ENCODE measurements at places on chromosomes 5 and 9.
A peak's percentile ranks its signal among the peaks of the same experiment; 100 is the strongest.

GRCh38 chr5:119383008-119383407 is 27.2 kb downstream of the TNFAIP8 start:
- DNase-seq = no peak

DNA sequence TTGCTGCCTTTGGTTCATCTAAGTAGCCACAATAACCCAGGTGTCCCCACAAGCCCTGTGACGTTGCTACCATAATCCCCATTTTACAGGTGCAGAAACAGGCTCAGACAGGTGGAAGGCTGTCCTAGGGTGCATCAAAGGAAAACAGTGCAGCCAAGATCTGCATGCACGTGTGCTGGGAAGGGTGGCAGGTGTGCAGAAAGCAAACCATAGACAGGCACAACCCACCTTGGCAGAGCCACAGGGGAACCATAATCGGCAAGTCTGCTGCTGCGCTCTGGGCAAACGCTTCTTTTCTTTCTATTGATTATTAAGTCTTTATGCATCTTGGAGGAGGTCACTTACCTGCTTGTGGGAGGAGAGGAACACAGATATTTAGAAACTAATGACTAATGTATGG is 7.1 kb downstream of the NSG2 start:
- DNase-seq = no peak

- DNase-seq = no peak
Observed at GRCh38 chr9:34373749-34374148, 2.9 kb downstream of the MYORG start.

DNA sequence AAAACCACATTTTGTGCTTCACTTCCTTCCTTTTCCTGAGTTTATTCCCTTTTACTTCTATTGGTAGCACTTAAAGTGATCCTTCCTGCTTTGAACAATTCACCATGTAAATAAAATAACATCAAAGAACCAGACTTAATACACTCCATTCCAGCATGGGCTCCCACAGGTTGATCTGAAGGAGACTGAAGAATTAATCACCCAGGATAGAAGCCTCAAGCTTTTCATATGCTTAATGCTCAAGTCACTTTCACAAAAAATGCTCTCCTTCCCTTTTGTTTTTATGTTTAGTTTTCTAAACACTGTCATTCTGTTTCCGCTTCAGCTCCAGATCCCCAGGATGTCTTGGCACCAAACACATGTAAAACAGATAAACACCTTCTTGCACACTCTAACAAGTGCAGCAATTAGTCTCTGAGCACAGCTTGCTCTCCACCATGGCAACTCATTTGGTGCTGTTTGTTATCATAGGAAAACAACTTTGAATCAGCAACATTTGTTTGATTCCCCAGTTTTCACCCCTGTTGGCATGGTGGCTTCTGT is 37.0 kb downstream of the DMRTA1 start:
- DNase-seq = no peak

GRCh38 chr5:67246108-67246507 is 49.5 kb upstream of the CD180 start:
- DNase-seq = peak; percentile 63

GRCh38 chr5:177440211-177440989 is 6.2 kb upstream of the PRR7 start:
- DNase-seq = no peak

Measured in HFFc6 (cell line).